ENCODE measurements at places on chromosomes 2 and 18.

DNA sequence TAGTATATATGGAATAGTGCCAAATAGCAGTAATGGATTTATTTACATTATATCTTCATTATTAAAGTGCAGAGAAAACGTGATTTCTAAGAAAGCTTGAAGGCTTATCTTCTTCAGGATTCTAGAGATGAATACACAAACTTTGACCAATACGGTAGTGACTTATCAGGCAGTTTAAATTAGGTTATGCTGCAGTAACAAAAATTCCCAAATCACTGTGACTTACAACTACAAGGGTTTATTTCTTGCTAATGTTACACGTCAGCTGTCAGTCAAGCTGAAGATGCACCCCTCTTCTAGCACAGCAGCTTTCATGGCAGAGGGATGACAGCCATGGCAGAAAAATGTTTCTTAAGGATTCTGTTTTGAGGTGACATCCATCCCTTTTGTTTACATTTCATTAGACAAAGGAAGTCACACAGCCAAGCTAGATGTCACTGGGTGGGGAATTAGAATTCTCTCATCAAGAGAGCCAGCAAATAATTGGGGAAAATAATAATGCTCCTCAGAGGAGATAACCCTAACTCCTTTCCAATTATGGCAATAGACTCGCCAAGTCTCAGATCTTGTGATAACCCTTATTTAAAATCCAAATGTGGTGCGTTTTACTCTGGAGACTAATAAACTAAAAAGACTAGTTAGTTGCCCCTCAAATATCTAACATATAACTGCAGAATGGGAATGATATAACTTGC, 268.3 kb upstream of the CYP26B1 start:
- no peak for DNase-seq

DNA sequence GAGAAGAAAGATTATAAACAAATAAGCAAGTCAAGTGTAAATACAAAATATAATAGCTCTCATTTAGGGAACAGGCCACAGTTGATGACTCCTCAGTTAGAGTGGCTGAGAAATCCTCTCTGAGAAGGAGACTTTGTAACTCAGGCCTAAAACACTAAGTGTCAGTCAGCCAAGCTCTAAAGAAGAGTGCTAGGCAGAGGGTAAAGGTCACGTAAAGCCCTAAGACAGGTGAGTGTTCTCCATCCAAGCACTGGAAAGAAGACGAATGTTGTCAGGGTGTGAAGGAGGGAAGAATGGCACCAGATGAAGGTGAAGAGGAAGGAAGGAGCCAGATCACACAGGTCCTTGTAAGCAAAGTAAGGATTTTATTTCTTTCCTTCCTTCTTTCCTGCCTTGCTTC, 24.3 kb downstream of the ERMN start:
- no peak for DNase-seq

DNA sequence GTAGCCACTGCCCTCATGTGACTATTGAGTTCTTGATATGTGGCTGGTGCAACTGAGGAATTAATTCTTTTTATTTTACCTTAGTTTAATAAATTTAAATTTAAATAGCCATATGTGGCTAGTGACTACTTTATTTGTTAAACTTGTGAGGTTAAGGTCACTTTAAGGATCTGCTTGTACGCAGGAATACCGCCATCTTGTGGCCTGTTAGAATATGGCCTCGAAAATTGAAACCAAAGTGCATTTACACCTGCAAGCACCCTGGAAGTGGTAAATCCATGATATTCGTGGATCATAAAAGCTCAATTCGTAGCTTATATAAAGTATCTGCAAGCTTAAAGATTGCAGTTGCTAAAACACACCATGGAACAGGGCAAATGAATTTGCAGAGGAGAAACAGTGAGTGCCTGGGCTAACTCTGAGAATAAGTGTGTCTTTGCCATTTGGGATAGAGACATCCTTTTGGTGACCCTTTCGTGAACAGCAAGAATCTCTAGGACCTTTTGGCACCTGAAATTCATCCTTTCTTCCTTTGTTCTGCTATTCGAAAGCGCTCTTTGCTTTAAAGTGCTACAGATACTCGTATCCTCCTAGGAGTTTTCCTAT, 59.9 kb upstream of the REG3A start:
- DNase-seq = peak; percentile 42

DNA sequence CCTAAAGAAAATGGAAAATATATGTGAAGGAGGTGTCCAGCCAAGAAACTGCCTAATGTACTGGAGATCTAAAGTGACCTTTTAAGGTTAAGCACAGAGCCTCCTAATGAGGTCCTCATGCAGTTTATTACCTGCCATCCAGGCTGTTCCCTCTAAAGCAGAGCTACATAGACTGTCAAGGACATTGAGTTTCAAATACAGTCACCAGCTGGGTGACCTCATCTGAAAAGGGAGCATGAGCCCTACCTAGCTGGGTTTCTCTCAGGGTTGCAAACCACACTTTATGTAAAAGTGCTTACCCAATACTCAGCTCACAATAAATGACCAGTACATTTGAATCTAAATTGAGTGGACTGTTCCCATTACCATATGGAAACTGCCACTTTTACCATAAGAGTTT, 65.4 kb upstream of the CTNNA2 start:
- DNase-seq = no peak

DNA sequence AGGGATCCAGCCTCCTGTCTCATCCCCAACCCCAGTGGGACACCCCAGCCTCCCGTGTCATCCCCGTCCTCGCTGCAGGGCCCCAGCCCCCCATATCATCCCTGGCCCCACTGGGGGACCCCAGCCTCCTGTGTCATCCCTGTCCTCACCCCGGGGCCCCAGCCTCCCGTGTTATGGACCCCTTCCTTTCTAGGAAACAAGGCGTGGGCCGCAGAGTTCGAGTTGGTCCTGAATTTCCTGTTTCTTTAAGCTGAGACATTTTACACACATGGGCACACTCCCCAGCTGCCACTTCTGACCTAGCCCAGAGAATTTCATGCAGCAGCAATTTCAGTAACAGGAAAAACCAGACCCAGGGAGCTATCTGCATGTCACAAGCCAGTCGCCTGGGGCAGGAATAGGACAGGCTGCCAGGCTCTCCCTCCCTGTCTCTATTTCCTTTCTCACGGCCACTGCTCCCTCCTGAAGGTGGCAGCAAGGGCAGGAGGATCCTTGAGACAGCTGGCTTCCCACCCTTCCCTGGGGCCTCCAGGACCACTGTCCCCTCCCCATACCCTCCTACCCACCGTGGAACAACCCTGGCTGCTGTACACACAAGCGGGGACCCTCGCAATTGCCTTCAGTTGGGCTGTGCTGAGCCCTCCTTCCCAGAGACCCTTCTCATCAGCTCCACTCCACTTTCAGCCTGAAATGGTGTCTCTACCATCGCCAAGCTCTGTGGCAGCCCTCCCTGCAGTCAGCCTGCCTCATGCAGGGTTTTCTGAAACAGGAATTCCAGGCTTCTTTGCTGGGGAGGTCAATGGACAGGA, 141.9 kb upstream of the ID2 start:
- DNase-seq = no peak

DNA sequence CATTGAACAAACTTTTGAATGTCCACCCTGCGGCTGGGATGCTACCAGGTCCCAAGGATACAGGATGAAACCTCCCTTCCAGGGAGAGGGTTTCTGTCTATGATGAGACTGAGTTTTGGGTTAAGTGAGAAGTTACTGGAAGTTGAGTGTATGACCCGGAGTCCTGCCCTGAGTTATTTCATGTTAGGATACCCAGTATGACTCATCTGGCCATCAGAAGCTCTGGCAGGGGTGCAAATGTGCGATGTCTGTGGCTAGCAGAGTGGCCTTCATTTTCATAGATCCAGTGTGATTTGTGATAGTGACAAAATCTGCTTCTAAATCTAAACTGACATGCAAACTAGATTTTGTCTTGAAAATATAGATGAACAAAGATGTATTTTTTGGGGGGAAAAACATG, 55.3 kb downstream of the KCTD1 start:
- peak; percentile 28 for DNase-seq

DNA sequence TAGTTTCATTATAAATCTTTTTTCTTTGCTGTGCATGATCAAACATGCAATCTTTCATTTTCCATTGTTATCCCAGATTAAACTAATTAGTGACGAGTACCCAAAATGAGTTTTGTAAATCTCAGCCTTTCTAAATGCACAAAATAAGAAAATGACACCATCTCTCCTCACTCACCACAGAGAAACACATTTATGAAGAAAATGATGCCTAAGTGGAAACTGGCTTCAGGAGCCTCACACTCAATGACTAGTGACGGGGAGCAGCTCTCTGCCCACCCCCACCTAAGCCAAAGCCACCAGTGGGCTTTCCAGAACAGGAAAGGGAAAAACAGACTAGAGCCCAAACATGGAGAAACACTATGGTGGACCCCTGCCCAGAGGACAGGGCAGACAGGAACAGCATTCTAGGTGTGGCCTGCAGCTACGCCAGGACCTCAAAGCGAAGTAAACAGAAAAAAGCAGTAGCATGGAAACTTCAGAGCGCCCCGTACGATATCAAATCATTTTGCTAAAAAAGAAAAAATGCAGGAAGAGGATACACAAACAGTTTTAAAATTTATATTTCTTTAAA, 113.5 kb downstream of the RBMS1 start:
- DNase-seq = no peak

DNA sequence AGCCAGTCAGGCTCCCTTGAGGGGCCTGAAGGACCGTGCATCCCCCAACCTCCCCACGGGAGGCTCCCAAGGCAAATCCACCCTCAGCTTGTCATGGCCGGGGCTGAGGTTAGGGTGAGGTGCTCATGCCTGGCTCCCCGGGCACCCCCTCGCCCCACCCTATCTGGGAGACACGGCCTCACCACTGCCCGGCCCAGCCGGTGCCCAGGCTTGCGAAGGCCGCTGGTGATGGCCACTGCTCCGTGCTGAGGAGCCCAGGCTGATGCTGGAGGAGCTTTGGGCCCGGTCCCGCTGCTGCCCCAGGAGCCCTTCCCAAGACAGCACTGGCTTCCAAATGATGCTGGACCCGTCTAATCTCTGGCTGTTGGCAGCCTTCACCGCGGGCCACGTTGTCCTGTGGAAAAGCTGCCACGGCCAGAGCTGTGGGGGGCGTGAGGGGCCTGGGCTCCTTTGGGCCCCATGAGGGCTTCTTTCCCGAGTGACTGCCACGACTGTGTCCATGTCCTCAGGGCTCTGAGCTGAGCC, 135.7 kb upstream of the CTDP1 start:
- DNase-seq = no peak
